ENCODE measurements at places on chromosomes 11 and 22. TPM values are rescaled to one million over a fixed set of nuclear protein-coding genes. Genes with fewer than 3 reads are reported as not detected.

- H3K4me1 ChIP-seq = peaks cover 55% of the 10 kb centered on the region
- peak overlapping the region; percentile 60 for H3K27ac ChIP-seq
- no peak for DNase-seq
- H3K27me3 ChIP-seq = no peaks in the 10 kb centered on the region
These were observed 73.5 kb downstream of the ZBTB16 start for GRCh38 chr11:114132944-114133394.

- H3K27ac ChIP-seq = peak overlapping the region; percentile 80
- peak; percentile 48 for DNase-seq
- no peak overlapping the region for H3K4me3 ChIP-seq
- no peaks in the 10 kb centered on the region for H3K36me3 ChIP-seq
These were observed 59.0 kb downstream of the LRP5 start for GRCh38 chr11:68371171-68372041.

NUDT8 gene
- 12.9 TPM for total RNA-seq

DNA sequence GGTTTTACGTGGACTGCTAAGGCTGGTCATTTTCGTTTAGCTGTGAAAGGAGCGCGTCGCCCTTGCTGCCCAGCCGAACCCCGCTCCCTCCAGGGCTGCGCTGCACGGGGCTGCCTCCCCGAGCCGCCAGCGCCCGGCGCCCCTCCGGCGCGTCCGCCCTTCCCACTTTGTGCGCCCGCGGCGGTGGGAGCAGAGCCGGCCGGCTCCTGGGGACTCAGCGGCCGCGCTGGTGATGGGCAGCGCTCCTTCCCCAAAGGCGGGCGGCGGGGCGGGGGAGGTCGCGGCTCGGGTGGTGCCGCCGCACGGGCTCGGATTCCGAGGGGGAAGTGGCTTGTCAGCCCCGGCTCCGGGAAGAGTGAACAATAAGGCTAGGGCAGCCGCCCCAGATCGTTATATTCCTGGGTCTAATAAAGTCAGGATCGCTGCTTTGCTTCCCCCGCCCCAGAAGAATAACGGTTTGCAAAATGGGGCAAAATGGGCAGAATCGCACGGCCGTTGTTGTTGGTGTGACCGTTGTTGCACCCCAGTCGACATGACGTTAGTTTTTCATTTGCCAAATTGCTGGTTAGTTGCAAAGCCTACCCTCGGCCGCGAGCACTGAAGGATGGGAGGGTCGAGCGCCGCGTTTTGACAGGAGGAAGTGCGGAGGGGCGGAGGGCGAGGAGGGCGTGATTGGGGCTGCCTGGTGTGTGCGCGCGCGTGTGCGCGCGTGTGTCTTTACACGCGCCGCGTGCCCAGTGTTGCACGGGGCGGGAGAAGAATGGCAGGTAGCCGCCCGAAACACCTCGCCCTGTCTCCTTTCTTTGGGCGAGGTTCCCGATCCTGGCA lies 745 bp downstream of the NCAM1 start:
- H3K27me3 ChIP-seq = peaks cover 65% of the 10 kb centered on the region
- H3K27ac ChIP-seq = peak overlapping the region; percentile 31
- peak overlapping the region; percentile 39 for H3K4me3 ChIP-seq
- H3K4me1 ChIP-seq = no peaks in the 10 kb centered on the region

DNA sequence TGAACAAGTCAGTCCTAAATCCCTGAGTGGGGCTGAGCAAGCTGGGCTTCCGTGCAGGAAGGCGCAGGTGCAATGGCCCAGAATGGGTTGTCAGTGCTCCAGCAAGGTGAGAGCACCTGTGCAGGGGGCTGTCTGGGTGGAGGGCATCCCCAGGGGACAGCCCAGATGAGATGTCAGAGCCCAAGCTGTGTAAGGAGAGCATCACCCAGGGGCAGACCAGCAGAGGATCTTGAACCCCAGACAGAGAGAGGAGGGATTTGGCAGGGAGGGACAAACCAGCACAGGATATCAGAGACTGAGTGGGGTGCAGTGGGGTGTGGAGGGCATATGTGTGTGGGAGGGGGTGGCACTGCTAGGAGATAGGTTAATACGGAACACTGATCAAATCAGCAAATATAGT lies 114.9 kb upstream of the TMEM45B start:
- no peaks in the 10 kb centered on the region for H3K36me3 ChIP-seq
- peaks cover 1% of the 10 kb centered on the region for H3K4me1 ChIP-seq
- H3K27me3 ChIP-seq = no peaks in the 10 kb centered on the region
- no peak overlapping the region for H3K27ac ChIP-seq
- no peak for DNase-seq

SHISAL1 gene
- 2.4 TPM for total RNA-seq

DNA sequence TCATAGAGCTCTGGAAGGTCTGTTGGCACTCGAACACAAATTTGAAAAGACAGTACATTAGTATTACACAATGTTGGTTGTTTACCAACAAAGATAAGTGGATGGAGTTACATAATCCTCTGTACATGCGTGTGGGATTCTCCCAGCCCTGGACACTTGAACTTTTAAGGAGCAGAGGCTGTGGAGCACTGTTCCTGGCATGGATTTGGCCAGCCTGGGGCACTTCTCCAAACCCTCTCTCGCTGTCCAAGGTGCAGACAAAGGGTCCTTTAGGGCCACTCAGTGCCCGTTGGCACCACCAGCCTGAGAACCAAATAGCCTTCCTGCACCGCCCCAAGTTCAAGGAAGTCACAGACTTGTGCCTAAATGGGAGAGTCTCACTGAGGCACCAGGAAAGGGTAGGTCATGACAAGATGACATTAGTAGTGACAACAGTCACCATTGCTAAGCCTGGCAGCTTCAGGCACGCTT lies 1.6 kb upstream of the ANO1 start:
- H3K36me3 ChIP-seq = no peaks in the 10 kb centered on the region
- peaks cover 65% of the 10 kb centered on the region for H3K27me3 ChIP-seq
- DNase-seq = no peak
- no peak overlapping the region for H3K4me3 ChIP-seq

- peak overlapping the region; percentile 31 for H3K27ac ChIP-seq
- no peak overlapping the region for H3K4me3 ChIP-seq
- DNase-seq = no peak
- no peaks in the 10 kb centered on the region for H3K27me3 ChIP-seq
- peaks cover 8% of the 10 kb centered on the region for H3K4me1 ChIP-seq
- no peaks in the 10 kb centered on the region for H3K36me3 ChIP-seq
These were observed 18.8 kb upstream of the MGAT3 start for GRCh38 chr22:39437791-39438704.

HEPHL1 gene
- 0.07 TPM for total RNA-seq

DNA sequence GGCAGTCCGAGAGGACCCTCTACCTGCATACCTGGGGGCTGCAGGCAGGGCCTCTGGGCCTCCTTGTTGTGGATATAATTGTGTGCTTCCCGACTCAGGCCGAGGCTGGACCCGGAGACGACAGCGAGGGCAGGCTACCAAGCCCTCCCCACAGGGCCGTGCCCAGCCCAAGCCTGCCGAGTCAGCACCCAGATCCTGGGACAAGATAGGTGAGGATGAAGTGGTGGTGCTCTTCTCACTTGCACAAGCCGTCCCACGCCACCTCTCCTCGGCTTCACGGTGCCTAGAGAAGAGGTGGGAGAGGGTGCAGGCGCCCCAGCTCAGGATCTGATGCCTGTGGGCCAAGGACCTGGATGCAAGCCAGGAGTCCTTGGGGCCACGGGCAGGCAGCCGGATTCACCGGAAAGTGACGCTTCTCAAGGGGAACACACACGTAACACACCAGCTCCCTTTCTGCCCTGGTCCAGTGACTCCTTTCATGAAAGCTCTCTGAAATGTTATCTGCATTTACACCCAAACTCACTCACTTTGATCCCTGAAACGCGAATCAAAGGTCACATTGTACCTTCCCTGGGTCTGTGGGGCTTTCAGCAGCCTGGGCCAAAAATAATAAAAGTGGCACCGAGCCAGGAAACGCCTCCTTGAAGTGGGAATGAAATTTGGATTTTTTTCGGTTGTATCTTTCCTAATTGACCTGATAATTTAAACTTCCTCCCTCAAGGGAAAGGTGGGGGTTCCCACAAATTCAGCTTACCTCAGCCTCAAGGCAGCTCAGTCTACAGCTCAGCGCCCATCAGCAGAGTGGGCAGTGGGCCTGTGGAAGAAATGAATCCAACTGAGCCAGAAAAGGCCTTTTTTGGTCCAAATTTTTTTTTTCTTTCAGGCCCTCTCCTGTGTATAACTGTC lies 1.1 kb upstream of the GNB1L start:
- H3K4me3 ChIP-seq = peak overlapping the region; percentile 56
- no peaks in the 10 kb centered on the region for H3K27me3 ChIP-seq
- H3K36me3 ChIP-seq = no peaks in the 10 kb centered on the region
- H3K27ac ChIP-seq = peak overlapping the region; percentile 79
- H3K4me1 ChIP-seq = peaks cover 22% of the 10 kb centered on the region

DNA sequence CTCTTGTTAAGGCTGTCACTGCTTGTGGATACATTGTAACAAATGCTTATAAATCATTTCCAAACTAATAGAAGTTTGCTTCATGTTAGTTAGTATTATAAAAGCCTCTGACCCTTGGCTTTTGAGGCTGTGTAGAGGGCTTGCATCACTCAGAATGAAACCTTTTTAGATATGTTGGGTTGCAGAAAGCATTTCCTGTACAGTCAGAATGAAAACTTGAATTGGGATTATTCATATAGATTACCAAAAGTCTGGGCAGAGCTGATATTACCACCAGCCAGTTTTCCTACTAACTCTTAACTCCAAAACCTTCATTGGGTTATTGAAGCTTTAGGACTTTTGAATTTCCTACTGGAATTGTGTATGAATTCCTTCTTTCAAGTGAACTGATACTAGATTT lies 12.0 kb downstream of the KMT2A start:
- H3K4me3 ChIP-seq = no peak overlapping the region
- H3K36me3 ChIP-seq = no peaks in the 10 kb centered on the region
- DNase-seq = no peak
- no peaks in the 10 kb centered on the region for H3K4me1 ChIP-seq
- H3K27ac ChIP-seq = no peak overlapping the region

DNA sequence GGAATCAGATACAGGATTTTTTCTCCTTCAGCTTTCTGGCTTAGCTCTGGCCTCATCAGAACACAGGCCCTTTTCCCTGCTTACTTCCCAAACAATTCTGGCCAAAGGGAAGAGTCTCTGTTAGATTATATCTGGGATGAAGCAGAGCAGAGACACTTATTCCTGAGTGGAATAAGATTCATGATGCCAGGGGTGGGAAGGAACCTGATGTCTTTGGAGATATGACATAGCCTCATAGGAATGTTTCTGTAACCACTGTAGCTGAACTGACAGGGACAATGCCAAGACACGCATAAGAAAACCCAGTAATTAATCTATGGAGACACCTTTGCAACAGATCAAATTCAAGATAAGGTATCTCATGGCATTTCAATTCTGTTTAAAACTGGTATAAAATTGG lies 177.1 kb upstream of the RAG2 start:
- no peak for DNase-seq
- H3K4me3 ChIP-seq = no peak overlapping the region
- H3K36me3 ChIP-seq = no peaks in the 10 kb centered on the region
- H3K27me3 ChIP-seq = no peaks in the 10 kb centered on the region
